ENCODE measurements at places on chromosomes 6 and 20. TPM values are rescaled to one million over a fixed set of nuclear protein-coding genes. Genes with fewer than 3 reads are reported as not detected.

Gene CYP24A1
- 10.4 TPM for total RNA-seq

Gene ZSCAN23
- 11.2 TPM for total RNA-seq

Gene GSTA1
- not detected for total RNA-seq

Gene MUC21
- total RNA-seq, result not detected

GRCh38 chr6:152636609-152637295 lies 410 bp downstream of the SYNE1 start:
- peak; percentile 55 for DNase-seq

GRCh38 chr6:153143200-153143599 lies 12.1 kb upstream of the RGS17 start:
- DNase-seq, result no peak

DNA sequence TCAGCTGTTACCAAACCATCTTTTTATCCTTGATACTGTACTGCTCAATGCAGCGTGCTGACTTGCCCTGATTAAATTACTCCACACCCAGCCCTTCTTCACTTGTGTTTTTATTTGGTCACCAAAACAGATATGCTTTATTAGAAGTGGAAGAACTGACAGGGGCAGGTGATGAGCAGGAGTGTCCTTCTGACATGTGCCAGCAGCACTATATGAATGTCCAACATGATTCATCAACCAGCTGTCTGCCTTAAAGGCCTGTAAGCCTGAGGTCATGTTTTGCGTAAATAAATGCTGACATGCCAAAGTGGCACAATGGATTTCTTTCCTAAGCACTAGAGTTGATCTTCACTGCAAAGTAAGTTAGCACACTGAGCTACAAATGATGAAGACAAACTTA lies 15.4 kb downstream of the POPDC3 start:
- DNase-seq, result no peak

DNA sequence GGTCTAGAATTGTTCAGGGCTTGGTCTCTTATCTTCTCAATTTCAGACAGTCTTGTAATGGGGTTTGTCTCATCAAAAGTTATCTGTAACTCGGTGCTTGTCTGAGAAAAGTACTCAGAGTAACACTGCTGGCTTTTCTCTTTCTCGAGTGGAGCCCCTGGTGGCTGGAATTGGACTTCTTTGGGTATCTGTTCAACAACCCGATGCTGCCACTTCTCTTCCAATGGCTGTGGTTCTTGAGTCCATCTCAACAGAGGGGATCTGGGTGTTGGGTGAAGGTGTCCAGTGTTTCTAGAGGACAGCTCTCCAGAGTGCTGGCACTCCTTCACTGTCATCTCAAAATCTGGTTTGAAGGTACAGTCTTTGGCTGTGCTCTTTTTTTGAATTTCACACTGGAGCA lies 24.6 kb downstream of the DST start:
- no peak for DNase-seq

- no peak for DNase-seq
Observed at GRCh38 chr6:145067430-145067829, 667.9 kb downstream of the EPM2A start.

DNA sequence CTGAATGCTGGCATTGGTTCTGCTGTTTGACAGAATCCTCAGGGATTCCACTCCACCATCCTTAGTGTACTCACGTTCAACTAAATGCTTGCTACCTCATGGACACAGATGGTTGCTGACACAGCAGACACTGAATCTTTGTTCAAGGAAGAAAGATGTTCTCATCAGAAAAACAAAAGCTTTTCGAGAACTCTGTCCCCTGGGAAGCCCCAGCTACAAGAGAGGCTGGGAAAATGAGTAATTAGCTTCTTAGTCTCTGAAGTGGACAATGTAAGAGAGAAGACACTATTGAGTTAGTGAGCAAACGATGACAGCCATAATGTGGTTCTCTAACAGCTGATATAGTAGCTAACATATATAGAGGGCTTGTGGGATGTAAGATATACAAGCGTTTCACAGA lies 30.9 kb upstream of the ENPP5 start:
- DNase-seq, result no peak

- DNase-seq, result no peak
Observed at GRCh38 chr6:27415898-27416297, 27.3 kb downstream of the ZNF391 start.

GRCh38 chr20:10463622-10464021 lies 28.5 kb downstream of the SLX4IP start:
- DNase-seq, result no peak

GRCh38 chr6:143224516-143224915 lies 163.8 kb downstream of the AIG1 start:
- no peak for DNase-seq

DNA sequence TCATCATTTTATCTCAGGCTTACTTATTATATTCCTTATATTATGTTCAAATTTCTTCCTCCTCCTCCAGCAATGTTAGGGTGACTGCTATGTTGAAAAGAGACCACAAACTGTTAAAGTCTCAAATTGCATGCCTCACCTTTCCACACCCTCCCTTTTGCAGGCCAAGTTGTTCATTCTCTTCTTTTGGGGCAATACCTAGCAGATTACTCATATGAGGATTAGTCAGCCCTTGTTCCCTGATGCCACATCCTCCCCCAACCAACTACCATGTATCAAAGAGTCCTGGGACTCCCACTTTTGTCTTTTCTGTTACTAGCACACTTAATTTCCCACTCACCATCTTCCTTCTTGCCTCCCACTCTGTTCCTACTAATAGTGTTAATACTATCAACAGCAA lies 434.7 kb downstream of the BCKDHB start:
- DNase-seq, result no peak

GRCh38 chr20:57536771-57537724 lies 12.1 kb upstream of the CTCFL start:
- no peak for DNase-seq

- no peak for DNase-seq
Observed at GRCh38 chr20:46809706-46810360, 84.8 kb upstream of the EYA2 start.
